GOT3 (cell line): ENCODE measurements at places on chromosomes 13 and 19.

DNA sequence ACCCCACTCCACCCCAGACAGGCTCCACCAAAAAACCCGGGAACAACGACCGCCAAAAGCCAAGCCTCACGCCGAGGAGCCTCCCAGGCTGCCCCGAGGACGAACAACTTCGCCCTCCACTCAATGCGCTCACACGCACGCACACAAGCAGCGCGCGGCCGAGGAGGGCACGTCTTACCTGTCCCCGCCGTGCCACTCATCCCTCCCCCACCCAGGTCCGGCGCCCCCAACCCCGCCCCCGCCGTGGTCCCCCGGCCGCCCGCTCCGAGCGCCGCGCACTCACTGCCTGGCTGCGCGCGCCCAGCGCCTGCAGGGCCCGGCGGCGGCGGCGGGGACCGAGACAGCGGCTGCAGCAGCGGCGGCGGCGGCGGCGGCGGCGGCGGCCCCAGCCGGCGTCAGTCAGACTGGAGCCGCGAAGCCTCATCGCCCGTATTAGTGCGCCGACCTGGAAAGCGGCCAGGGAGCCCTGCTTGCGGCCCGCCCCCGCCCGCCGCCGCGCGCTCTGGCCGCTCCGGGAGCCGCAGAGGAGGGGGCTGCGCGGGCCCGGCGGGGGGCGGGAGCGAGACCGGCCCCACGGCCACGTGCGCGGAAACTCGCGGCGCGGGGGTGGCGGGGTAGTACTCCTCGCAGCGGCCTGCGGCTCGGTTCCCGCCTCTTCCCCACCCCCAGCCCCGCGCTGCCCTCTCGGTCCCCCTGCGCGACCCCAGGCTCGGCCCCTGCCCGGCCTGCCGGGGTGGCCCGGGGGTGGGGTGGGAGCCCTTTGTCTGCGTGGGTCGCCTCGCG, at the start of gene SMAD9:
TSS of gene SMAD9 (minus strand) at position 406 of the 783 bp plus-strand sequence. CDS start 40,549 bp downstream, outside the sequence.
- no peak for DNase-seq

DNA sequence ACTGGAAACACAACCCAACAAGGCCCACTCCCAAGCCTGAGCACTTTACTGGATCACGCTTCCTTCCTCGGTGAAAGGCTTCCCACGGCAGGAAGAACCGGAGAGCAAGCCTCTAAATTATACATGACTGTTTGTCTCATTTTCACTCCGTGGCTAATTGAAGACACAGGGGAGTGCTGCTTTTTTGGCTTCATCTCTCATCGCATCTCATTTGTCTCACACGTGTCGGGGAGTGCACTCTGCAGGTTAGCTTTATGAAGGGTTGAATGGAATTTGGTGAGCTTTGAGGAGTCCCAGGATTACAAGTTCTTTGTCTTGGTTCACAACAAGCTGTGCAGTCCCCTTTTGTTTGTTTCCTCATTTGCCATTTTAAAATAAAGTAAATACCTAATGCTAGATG, 544.6 kb downstream of the GPC6 start:
- no peak for DNase-seq

DNA sequence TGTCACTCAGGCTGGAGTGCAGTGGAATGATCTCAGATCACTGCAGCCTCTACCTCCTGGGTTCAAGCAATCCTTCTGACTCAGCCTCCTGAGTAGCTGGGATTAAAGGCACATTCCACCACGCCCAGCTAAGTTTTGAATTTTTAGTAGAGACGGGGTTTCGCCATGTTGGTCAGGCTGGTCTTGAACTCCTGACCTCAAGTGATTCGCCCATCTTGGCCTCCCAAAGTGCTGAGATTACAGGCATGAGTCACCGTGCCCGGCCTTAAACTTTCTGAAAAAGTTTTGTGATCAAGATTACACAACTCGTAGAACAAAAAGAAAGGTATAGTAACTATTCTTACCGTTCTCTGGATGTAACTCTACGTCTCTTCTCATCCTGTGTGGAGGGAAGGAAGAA, 21.2 kb downstream of the DNMT1 start:
- no peak for DNase-seq

- no peak for DNase-seq
Measured at GRCh38 chr19:2449019-2449418, 7.7 kb downstream of the LMNB2 start.
